HTR-8/SVneo (cell line): ENCODE measurements at places on chromosomes 7 and 10.

DNA sequence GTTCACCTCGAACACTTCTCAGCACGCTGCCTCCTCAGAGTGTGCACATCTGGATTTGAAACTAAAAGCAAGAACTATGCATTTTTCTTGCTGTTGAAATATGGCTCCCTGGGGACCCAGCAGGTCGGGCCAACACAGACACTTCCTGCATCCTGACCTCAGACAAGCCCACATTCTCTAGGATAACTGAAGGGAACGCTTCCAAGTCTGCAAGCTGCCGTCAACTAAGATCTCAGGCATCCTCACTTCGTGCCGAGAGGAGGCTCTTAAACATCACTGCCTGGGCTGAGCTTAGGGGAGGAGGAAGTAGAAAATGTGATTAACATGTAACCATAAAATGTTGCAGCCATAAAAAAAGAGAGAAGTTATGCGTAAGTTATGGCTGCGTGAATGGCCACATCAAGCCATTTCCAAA is 65.5 kb downstream of the PYROXD2 start:
- DNase-seq: peak; percentile 68

GRCh38 chr10:123147635-123148413 is at the start of gene HMX2:
Gene HMX2, plus strand, starts transcription at chr10:123148136. Its CDS starts 243 bp downstream, at chr10:123148379.
- DNase-seq: no peak

DNA sequence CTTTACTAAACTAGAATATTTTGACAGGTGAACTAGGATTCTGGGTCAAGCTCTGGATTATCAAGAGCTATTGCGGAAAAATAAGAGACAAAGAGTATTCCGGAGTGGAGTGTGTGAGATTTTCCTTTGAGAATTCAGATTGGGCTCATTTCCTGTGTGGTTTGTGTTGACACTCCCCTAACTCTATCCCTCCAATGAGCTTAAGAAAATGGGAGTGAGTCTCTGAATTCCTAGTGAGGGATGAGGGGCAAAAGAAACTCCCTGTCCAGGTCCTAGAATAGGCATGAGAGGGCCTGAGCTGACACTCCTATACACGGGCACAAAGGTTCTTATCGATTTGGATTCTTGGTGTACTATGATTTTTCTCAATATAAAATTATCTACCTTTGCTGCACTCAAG is 10.2 kb downstream of the KLF14 start:
- DNase-seq: no peak

DNA sequence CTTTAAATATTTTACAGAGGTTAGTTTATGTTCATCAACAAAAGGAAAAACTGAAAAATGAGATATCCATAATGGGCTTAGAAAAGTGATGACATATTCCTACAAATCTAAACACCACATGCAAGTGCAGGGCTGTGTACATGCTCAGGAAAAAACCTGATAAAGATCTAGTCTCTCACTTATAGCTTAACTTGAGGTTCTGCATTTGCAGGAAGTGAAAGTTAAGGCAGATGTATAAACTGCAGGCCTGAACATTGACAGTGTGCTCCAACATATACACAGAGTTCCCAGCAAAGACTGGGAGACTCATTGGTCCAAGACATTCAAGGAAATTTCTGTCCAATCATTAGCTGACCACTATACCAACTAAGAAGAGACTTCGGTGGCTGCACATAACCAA is 63.8 kb upstream of the RET start:
- no peak for DNase-seq

DNA sequence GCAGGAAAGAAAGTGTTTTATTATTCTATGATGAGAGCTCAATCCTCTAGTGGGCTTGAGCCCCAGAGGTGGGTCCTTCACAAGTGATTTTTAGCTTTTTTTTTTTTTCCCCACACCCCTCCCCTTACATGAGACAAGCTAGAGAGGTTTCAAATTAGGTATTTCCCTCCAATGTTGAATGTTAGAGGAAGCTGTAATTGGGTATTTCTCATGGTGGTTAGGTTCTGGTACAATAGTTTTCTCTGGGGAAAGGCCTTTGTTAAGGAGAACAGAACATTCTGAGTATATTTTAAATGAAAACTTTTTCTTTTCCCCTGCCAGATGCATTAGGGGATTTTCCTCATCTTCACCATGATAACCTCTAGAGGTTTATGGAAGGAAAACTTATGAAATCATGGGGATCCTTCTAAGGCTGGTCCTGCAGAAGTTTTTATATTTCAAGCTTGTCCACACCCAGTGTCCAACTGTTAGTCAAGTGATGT is 1039.7 kb downstream of the NRG3 start:
- DNase-seq: no peak

DNA sequence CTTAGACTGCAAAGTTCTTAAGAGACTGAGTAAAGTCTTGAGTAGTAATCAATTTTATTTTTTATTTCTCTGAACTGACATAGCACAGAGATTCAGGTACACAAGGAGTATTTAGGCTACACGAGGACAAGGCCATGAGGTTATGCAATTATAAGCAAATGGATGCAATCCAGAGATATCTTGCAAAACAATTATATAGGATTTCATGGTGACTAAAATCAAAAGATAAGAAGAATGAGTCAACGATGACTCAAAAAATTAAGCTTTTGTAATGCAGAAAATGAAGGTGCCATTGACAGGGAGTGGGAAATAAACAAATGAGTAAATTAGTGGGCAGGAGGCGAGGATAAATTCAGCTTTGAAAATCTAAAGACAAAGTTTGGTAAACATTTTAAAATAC is 66.7 kb upstream of the MYO3A start:
- DNase-seq: no peak

- no peak for DNase-seq
These were observed 6.3 kb upstream of the STAMBPL1 start for GRCh38 chr10:88873757-88874156.

DNA sequence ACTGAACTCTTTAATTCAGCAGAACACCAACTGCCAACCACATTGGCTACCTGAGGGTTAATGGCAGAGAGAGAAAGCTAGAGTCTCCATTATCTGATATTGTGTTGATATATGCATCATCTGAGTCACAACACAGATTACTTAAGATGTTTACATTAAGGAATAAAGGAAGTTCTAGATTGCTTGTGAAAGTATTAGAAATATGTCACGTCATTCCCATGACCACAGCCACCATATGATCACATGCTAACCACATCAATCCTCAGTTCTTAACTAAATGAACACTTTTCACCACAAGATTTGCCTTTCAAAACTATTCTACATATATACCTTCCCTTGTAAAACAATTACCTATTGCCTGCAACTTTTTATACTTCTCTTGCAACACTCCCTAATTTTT is 337.9 kb downstream of the FGFR2 start:
- DNase-seq: no peak

DNA sequence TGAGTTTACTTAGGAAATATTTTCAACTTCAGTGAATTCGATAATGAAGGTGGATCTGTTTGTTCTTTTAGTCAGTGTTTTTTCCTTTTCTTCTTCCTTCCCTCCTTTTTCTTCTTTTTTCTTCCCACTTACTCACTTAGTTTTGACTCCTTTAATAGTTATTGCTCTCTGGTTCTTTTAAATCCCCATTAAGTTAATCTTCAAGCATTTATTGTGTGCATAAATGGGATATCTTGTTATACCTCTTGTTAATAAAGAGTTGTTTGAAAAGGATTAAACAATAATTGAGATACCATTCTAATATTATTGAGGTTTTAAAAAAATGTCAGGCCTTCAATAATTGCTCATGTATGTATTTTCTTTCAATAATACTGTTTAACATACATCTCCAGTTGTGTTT is 19.5 kb downstream of the STAM start:
- no peak for DNase-seq

- DNase-seq: peak; percentile 28
These were observed 162.8 kb downstream of the NRF1 start for GRCh38 chr7:129774359-129774758.

DNA sequence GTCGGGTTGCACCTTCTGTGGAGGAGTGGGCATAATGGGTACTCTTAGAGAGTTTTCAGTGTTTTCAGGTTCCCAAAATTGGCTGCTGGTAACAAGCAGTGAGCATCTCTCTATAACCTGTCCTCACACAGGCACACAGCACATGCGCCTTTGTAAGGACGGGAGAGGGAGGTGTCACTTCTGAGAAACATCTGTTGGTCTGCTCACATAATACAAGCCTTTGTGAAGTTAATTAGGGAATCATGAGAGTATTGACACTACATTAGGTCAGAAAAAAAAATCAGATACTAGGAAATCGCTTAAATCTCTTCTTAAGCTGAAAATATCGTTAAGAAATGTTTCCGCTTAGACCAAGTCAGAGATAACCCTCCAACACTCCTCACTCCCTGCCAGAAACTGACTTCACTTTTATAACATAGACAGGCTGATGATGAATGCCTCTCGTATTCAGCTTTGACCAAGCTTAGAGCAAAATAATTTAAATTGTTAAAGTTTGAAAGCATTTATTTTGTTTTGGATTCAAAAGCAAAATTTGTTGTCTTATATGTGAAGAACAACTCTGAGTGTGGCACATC is 769.7 kb downstream of the TNS3 start:
- no peak for DNase-seq

DNA sequence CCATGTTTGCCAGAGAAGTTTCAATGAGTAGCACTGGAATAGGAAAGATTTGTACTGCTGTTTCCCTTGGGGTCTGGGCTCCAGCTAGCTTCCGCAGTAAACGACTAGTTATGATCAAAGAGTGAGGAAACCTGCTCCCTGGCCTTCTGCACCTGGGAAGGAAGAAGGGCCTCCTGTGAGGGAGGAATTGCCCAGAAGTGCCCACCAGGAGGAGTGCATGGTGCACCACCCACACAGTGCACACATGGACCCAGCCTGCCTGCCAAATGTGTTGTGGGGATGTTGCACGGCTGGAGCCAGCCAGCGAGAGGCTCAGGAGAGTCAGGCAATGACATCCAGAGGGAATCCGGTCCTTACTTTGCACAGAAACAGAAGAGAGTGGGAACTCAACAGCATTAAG is 27.0 kb upstream of the FAM107B start:
- DNase-seq: no peak

- no peak for DNase-seq
These were observed 52.1 kb downstream of the WIPF3 start for GRCh38 chr7:29858191-29858951.

- no peak for DNase-seq
These were observed 15.0 kb downstream of the PRKAG2 start for GRCh38 chr7:151861881-151862280.

GRCh38 chr10:123640016-123640535 is 26.1 kb upstream of the GPR26 start:
- no peak for DNase-seq

- DNase-seq: no peak
These were observed 9.1 kb upstream of the ZYX start for GRCh38 chr7:143372070-143372469.

DNA sequence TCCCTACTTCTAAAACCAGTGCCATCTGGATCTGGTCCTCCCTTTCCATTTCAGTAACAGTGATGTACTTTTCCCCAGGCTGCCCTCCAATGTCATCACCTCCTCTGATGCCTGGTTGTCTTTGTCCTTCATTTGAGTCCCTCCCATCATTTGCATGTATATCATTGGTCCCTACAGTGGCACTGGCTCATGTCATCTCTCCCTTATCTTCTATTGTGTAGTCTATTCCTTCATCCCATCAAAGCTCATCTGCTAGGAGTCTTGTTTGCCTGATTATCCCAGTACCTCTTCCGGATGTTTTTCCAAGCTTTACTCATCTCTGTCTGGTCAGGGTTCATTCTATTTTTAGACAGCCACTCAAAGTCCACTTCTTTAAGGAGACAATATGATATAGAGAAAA is 292.9 kb upstream of the BMPER start:
- no peak for DNase-seq

- no peak for DNase-seq
These were observed 6.9 kb downstream of the ADAP1 start for GRCh38 chr7:947391-948210.

DNA sequence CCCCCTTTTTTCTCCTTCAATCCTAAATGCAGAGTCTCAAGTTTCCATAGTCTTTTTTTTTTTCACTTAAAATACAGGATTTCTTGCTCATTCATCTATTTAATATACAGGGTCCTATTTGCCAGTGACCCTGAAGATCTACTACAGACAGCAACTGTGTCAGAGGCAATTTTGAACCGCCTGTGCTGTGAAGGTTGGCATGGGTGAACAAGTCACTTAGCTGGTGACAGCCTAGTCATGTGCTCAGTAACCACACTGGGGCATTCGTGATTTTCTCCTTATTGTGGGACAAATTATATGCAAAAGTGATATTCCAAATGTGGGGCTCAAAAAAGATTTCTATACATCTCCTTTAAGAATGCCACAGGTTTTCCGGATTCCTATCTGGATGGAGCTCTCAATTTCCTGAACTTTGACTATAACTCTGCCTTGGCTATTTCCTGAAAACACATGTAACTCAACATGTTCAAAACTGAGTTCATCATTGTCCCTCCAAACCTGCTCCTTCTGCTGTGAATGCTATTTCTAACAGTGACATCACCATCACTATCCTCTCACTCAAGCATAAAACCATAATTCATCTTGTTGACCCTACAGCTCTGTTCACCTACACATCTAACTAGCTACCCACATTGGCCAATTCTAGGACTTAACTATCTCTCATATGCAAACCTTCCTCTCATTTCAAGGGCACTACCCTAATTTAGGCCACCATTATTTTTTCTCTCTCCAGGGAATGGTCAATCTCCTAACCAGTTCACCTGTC is 36.7 kb downstream of the CDK6 start:
- no peak for DNase-seq

DNA sequence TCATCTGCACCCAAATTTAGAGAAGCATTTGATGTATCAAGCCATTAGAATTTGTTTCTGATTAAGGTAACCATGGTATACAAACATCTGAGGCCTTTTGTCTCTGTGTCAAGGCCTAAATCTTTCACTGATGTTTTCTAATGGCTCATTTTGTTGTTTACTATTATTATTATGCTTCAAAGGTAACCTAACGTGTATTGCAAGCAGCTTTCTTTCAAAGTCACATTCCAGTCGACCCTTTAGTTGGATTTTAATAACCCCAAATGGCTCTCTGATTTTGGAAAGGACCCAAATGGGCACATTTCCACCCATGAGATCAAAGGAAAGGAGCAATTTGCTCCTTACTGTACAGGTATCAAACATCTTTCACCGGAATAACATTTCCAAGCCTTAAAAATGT is 46.7 kb upstream of the WNT16 start:
- no peak for DNase-seq

GRCh38 chr10:70445718-70446657 is 4.5 kb upstream of the NODAL start:
- DNase-seq: no peak

DNA sequence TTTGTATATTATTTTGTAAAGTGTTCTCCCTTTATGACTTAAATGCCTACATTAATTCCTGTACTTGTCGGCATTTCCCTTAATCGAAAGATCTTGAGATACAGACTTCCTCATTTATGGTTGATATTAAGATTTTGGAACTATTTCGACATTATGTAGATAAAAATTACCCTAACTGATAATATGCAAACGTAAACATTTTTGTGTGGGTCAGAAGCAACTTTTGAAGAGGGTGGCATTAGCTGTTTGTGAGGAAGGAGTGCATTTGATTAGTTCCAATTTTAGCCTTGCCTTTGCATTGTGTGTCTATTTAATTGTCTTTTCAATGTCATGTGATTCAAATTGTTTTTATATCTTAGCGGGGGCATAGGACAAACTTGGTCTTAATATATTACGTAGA is 114.7 kb downstream of the BICC1 start:
- DNase-seq: no peak

GRCh38 chr10:17094844-17095243 is 34.8 kb downstream of the CUBN start:
- DNase-seq: no peak

GRCh38 chr10:120989279-120989678 is 138.1 kb downstream of the WDR11 start:
- DNase-seq: no peak

GRCh38 chr7:69947998-69948397 is 349.7 kb downstream of the AUTS2 start:
- no peak for DNase-seq

GRCh38 chr10:72059843-72060822 is 28.2 kb downstream of the SPOCK2 start:
- DNase-seq: no peak
